ENCODE measurements at places on chromosomes 2 and 18.

GRCh38 chr18:321865-322467, 54.1 kb upstream of the THOC1 start:
- DNase-seq = no peak

- DNase-seq = no peak
Observed at GRCh38 chr2:210553373-210553772, 3.0 kb upstream of the CPS1 start.

DNA sequence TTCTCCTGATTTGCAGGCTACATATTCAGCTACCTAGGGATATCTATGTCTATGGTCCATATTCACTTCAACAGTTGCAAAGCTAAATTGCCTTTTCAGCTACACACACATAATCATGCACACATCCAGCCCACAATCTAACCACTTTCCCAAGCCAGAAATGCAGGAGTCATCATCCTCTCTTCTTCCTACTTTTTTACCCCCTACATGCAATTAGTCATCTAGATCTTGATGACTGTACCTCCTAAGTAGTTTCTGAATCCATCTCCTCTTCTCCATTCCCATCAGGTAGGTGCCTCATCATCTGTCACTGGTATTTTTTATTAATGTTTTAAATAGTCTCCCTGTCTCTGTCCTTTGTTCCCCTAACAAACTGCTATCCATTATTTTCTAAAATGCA, 23.7 kb upstream of the SPRED2 start:
- DNase-seq = no peak

GRCh38 chr2:109649736-109650695, 35.9 kb downstream of the SOWAHC start:
- no peak for DNase-seq

GRCh38 chr2:144099780-144100377, 420.0 kb downstream of the ZEB2 start:
- no peak for DNase-seq

- no peak for DNase-seq
Observed at GRCh38 chr2:219172231-219173154, 2.7 kb upstream of the SLC23A3 start.

DNA sequence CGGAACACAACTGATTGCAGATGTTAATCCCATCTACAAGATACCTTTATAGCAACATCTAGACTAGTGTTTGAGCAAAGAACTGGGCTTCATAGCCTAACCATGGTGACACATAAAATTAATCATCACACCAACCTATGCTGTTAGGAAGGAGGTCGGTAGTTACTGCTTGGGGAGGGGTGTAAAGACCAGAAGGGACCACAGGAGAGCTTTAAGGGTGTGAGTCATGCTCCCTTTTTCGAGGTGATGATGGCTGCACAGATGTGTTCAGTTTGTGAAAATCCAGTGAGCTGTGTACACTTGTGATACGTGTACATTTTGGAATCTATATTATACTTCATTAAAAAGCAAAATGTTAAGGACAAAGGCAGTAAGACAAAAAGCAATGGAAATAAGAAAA, 4.6 kb upstream of the SEH1L start:
- no peak for DNase-seq

DNA sequence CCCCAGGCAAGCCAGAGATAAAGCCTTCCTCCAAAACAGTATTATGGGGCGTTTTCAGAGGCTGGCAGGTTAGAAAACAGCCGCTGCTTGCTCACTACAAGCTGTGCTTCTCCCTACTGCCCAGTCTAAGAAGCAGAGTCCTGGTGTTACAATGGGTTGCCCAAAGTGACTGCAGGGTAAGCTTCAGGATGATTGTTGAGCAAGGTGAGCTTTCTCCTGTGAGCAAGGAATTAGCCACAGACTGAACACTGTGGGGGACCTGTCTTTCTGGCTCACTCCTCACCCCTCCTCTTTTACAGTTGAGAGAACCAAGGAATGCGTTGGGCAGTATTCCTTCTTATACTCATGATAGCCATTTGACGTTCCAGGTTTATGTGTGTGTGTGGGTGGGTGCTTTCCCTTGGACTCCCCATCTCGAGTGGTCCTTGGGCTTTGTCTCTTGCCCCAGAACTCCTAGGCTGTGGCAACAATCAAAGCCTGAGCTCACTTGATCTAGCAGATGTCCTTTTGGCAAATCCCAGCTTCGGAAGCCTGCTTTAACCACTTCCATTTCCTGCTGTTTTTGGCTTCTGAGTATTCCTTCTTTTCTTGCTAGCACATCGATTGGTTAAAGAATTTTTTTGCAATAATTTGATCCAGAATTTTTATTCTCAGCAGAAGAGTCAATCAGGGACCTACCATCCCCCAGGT, 47.5 kb downstream of the KDM3A start:
- DNase-seq = no peak

DNA sequence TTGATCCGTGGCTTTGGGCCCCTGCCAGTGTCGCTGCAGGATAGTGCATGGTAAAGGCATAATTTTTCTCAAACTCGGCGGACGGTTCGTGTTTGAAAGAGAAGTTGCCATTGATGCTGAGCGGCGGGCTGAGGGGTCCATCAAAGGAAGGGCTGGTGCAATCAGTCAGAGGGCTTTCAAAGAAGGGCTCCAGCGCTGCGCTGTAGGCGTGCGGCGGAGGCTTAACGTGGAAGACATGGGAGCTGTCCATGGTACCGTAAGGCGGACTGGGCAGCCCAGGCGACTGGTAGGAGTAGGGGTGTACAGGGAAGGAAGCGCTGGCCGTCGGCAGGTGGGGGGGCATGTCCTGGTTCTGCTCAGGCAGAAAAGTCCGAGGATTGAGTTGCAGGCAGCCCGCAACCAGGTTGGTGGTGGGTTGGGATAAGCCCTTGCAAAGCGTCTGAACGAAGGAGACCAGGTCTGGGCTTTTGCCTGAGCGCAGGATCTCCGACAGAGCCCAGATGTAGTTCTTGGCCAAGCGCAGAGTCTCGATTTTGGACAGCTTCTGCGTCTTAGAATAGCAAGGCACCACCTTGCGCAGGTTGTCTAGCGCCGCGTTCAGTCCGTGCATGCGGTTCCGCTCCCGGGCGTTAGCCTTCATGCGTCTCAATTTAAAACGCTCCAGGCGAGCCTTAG, 2.3 kb downstream of the NEUROD1 start:
- peak; percentile 80 for DNase-seq

GRCh38 chr2:46811379-46812310, 104.0 kb downstream of the MCFD2 start:
- DNase-seq = no peak

DNA sequence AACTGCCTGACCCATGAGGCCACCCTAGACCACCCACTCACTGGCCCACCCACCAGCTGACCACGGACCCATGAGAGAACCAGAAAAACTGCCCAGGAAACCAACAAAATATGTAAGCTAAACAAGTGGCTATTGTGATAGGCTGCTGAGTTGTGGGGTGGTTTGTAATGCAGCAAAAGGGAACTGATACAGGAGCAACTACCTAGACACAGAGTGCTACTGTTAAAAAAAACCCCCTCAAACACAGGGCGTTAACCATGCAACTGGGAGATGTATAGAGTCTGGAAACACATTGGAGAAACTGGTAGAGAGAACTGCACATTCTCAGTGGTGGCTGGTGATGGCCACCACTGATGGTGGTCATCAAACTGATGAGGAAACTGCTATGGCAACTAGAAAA, 206.3 kb upstream of the GYPC start:
- DNase-seq = no peak

- DNase-seq = peak; percentile 35
Observed at GRCh38 chr2:234025466-234025865, 25.0 kb upstream of the SPP2 start.

DNA sequence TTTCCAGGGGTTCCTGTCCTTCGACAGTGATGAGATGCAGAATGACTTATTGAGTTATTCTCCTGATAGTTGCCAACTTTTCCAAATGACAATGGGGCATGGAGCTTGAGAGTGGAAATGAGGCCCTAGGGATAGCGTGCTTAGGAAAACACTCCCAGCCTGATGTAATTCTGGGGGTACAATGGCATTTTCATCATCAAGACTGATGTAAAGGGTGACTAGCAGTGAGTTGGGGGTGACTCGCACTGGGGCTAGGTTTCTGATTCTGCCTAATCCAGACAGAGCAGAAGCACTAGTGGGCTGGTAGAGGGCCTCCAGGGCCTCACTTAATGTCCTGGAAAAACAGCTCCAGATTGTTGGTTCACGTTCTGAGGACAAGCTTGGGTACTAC, 34.0 kb upstream of the IL37 start:
- DNase-seq = no peak

DNA sequence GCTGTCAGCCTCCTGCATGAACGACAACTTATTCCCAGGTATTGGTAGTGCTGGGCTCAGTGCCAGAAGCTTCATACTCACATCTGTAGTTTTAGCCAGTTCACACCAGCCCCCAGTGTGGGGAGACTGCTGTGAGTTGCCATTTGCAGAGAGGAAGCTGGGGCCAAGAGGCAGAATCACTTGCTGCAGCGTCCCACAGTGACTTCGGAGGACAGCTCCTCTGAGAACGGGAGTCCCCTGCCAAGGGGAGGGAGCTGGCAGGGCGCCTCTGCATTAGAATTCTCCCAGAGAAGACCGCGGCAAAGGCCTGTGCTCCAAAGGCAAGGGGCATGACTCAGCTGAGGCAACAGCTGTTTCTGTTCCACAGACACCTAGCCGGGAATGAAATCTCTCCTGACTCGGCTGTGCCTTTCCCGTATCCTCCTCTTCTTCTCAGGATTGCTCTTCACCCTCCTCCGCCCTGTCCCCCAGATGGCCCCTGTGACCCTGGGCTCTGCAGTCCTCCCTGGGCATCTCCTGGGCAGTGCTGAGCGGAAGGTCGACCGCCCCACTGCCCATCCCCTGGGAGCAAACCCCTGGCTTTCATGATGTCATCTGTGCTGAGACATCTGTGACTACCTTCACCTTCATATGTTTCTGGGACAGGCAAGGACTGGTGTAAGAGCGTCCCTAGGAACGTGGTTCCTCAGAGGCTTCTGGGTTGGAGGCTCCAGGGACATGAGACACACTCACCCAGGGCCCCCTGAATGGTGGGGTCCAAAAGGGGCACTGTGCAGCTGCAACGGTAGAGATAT, 18.0 kb downstream of the MAL start:
- DNase-seq = no peak

GRCh38 chr2:154195644-154196195, 324.0 kb downstream of the GALNT13 start:
- DNase-seq = no peak

GRCh38 chr18:4391859-4392258, 63.2 kb downstream of the DLGAP1 start:
- no peak for DNase-seq

DNA sequence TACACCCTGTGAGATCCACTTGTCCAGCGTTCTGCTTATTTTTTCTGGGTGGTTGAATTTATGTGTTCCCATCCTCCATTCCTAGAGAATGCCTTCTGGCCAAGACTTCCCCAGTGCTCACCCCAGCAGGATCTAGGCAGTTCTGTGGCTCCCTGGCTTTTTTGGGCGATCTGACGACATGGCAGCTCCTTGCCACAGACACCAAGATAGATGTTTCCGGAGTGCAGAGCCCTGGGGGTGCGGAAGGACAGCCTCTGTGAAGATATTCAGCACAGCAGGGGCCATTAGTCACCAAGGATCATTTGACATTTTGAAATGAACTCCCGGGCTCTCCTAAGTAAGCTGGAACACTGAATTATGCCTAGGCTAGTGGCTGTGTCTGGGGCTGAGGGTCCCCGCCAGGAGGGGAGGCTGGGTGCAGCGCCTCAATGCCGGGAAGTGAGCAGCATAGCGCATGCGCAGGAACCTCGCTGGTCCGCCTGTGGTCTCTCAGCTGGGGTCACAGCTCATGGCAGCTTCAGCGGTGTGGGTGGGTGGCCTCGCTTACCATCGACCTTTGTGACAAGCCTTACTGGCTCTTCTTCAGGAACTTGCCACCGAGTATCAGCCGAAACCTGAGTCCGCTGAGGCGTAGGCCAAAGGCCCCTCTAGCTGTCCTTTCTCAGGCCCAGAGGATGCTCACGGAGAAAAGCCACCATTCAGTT, 60.3 kb downstream of the MEX3C start:
- no peak for DNase-seq

GRCh38 chr18:51361130-51361860, 163.8 kb upstream of the MEX3C start:
- DNase-seq = no peak

- DNase-seq = no peak
Observed at GRCh38 chr2:98090951-98091350, 4.0 kb downstream of the VWA3B start.

DNA sequence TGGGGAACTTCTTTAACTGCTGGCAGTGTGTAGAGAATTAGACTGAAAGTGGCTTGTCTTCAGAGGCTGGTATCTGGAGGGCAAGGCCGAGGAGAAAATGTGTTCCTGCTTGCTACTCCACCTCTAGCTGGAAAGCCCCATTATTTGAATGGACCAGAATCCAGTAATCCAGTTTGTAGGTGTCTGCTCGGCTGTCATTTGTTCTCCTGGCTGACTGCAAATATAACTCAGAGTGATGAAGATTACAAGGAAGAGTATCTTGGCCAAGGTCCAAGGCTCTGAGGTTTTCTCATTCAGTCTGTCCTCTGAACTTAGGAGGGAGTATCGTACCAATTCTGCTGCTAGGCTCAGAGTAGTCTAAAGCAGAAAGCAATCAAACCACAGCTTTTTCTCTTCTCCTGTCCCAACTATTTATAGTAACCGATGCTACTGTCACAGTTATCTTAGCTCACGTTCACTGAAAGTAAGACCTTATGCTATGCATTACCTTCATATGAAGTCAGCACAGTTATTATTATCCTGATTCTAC, 228.6 kb downstream of the SETBP1 start:
- no peak for DNase-seq

DNA sequence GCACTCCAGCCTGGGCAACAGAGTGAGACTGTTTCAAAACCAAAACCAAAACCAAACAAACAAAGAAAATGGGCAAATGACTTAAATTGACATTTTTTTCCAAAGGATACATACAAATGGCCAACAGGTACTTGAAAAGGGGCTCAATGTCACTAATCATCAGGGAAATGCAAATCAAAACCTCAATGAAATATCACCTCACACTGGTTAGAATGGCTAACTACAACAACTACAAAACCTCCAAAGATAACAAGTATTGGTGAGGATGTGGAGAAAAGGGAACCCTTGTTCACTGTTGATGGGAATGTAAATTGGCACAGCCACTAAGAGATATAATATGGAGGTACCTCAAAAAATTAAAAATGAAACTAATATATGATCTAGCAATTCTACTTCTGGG, 213.2 kb upstream of the HS6ST1 start:
- DNase-seq = no peak

GRCh38 chr2:26488463-26489212, 10.7 kb upstream of the OTOF start:
- no peak for DNase-seq

- DNase-seq = no peak
Observed at GRCh38 chr2:42799881-42800280, 7.5 kb upstream of the HAAO start.

DNA sequence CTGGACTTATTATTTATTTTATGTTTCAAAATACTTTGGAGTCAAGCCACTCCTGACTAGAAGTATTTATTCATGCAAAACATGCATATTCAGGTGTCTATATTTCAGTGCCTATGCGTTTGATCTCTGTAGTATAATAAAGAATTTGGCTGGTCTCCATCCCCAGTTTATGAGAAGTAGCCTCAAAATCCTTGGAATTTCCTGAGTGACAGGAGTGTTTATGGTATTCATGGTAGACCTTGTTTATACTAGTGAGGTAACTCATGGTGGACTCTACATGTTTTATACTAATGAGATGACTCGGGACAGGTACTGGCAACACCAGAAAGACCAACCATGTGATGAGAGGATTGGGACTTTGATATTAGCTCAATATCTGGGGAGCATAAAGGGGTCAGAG, 43.9 kb upstream of the CSRNP3 start:
- no peak for DNase-seq

Data from activated CD4-positive, alpha-beta T cell treated with anti-CD3 and anti-CD28 coated beads, Interleukin-2, amount 10 ng/mL, durations not matched to agents 7 days and 5 days (primary cell).